Forelimb muscle (tissue), 1 donor: ENCODE measurements at places on chromosomes 7 and 10. TPM values are rescaled to one million over a fixed set of nuclear protein-coding genes. Genes with fewer than 3 reads are reported as not detected.

Gene GNAI1
- 29.6 TPM for polyA plus RNA-seq

Gene STEAP1
- polyA plus RNA-seq, result 1.5 TPM

Gene CCDC71L
- 3.6 TPM for polyA plus RNA-seq

Gene PAPSS2
- 7.8 TPM for polyA plus RNA-seq

Gene TACC2
- polyA plus RNA-seq, result 122 TPM

Gene CTBP2
- 34.1 TPM for polyA plus RNA-seq

Gene RARRES2
- polyA plus RNA-seq, result 47.9 TPM

Gene DRGX
- not detected for polyA plus RNA-seq

Gene CCDC146
- 9.6 TPM for polyA plus RNA-seq

Gene BLNK
- 1.8 TPM for polyA plus RNA-seq

Gene ENTPD1
- polyA plus RNA-seq, result 12.3 TPM

Gene GRM8
- polyA plus RNA-seq, result 0.11 TPM

Gene SLC26A3
- polyA plus RNA-seq, result not detected

Gene TRIM50
- 0.67 TPM for polyA plus RNA-seq

Gene SPDYE6
- polyA plus RNA-seq, result 5.3 TPM

Gene PRKCQ
- 16.3 TPM for polyA plus RNA-seq

Gene NAT16
- polyA plus RNA-seq, result not detected

Gene RNF32
- polyA plus RNA-seq, result 2.6 TPM

Gene HYAL4
- 0.05 TPM for polyA plus RNA-seq

Gene PTPRZ1
- polyA plus RNA-seq, result 3.0 TPM

Gene PNLIP
- not detected for polyA plus RNA-seq

Gene NUPR2
- not detected for polyA plus RNA-seq

Gene IMPDH1
- polyA plus RNA-seq, result 20.5 TPM

Gene SMIM30
- polyA plus RNA-seq, result 93.5 TPM

Gene SLC26A4
- 0.73 TPM for polyA plus RNA-seq

Gene ZNF679
- polyA plus RNA-seq, result not detected

Gene INMT
- polyA plus RNA-seq, result 8.3 TPM

Gene ADAM22
- polyA plus RNA-seq, result 9.1 TPM

Gene MOGAT3
- not detected for polyA plus RNA-seq

Gene MOSPD3
- 17.1 TPM for polyA plus RNA-seq

Gene NUDT13
- 4.0 TPM for polyA plus RNA-seq

Gene TRIM73
- 4.6 TPM for polyA plus RNA-seq

Gene C10orf62
- 0.11 TPM for polyA plus RNA-seq

Gene OPN4
- 1.9 TPM for polyA plus RNA-seq
